ENCODE measurements at places on chromosomes 2 and 18. TPM values are rescaled to one million over a fixed set of nuclear protein-coding genes. Genes with fewer than 3 reads are reported as not detected.

Gene INHBB
- 0.27 TPM for total RNA-seq

Gene BCL2L11
- total RNA-seq: 23.5 TPM

Gene ACADL
- total RNA-seq: 0.13 TPM

Gene IL1B
- total RNA-seq: not detected

Gene CAVIN2
- 56.5 TPM for total RNA-seq

Gene KCNG2
- total RNA-seq: 0.08 TPM

Gene TMEM182
- total RNA-seq: 29.7 TPM

Gene REG3G
- not detected for total RNA-seq

Gene L3MBTL4
- not detected for total RNA-seq

Gene KLHL41
- 1,869 TPM for total RNA-seq

Gene SLC20A1
- 36.8 TPM for total RNA-seq

Gene ALPI
- total RNA-seq: not detected

Gene DUSP2
- total RNA-seq: 1.9 TPM

Gene MAPK4
- total RNA-seq: not detected
